Astrocyte of the spinal cord (primary cell): ENCODE measurements at places on chromosomes 16 and 17.

DNA sequence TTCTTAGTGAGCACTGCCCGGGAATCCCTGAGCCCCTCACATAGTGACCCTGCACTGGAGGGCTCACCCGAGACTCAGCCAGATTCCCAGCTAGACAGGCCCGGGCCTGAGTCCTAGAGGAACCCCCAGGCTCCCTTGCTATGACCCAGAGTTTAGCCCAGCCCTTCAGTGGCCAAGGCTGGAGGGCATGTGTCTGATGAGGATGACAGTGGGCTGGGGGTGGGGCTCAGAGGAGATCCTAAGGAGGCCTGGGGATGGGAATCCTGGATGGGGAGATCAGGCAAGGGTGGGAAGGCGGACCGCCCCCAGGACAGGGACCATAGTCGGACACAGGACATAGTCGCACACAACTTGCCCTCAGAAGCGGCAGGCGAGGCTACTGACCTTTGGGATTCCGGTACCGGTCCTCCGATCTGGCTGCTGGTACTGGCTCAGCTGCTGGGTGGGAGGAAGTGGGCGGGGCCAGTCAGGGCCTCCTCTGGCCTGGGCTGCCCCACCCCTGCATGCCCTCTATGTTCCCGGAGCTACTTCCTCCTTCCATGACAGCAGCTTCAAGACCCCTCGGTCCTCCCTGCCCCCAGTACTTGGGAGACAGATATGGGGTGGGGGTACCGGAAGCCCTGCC lies 1.1 kb downstream of the CD79B start:
- DNase-seq, result no peak

DNA sequence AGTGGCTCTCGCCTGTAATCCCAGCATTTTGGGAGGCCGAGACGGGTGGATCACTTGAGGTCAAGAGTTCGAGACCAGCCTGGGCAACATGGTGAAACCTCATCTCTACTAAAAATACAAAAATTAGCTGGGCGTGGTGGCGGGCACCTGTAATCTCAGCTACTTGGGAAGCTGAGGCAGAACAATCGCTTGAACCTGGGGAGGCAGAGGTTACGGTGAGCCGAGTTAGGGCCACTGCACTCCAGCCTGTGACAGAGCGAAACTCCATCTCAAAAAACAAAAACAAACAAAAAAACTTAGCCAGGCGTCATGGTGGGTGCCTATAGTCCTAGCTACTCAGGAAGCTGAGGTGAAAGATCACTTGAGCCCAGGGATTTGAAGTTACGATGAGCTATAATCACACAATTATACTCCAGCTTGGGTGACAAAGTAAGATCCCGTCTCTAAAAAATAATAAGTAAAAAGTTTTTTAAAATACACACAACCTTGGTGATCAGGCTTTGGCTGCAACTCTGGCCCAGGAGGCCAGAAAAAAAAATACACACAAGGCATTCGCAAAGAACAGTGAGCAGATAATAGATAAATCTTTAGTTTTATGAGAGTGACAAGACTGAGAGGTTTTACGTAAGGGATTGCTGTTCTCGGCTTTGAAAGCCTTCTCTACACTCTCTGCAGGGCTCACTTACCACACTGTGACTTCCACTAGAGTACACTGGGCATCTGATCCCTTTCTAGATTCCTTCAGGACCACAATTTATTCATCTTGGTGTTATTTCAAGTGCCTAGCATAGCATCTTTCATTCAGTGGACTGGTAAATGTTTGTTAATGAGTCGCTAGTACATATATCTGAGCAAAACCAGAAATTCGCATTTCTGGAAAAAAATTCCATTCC lies 5.9 kb downstream of the GSPT1 start:
- peak; percentile 61 for DNase-seq

GRCh38 chr17:55692276-55692675 lies 30.4 kb downstream of the TMEM100 start:
- no peak for DNase-seq

DNA sequence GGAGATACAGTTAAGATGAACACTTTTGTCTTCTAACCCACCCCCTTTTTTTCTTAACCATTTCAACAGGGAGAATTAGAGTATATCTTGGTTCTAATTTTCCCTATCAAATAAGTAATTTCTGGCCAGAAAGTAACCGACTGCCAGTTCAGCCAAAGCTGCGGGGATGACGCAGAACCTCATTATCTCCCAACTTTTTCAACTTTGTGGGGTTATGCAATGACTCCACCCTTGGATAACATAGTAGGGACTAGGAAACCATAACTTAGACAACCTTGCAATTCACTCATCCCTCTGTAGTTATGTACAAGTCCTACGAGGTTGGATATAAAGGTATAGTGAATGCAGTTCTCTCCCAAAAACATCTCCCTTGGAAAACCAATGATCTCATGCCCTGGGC lies 184.0 kb downstream of the ZNF18 start:
- no peak for DNase-seq

- no peak for DNase-seq
These were observed 5.5 kb downstream of the MFSD6L start for GRCh38 chr17:8793649-8794048.

DNA sequence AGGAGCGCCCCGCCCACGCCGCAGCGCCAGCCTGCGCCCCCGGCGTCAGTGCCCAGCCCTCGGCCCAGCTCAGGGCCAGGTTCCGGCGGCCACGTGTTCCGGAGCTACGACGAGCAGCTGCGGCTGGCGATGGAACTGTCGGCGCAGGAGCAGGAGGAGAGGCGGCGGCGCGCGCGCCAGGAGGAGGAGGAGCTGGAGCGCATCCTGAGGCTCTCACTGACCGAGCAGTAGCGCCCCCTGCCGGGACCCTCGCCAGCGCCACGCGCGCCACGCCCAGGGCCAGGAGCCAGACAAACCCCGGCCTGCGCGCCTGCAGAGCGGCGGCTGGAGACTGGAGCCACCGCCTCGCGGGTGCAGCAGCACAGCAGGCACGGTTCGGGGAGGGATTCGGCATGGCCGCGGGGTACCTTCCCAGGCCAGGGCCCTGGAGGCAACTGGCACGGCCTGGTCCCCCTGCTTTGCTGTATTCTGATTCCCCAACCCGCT lies 9.3 kb downstream of the CORO6 start:
- DNase-seq, result peak; percentile 86

DNA sequence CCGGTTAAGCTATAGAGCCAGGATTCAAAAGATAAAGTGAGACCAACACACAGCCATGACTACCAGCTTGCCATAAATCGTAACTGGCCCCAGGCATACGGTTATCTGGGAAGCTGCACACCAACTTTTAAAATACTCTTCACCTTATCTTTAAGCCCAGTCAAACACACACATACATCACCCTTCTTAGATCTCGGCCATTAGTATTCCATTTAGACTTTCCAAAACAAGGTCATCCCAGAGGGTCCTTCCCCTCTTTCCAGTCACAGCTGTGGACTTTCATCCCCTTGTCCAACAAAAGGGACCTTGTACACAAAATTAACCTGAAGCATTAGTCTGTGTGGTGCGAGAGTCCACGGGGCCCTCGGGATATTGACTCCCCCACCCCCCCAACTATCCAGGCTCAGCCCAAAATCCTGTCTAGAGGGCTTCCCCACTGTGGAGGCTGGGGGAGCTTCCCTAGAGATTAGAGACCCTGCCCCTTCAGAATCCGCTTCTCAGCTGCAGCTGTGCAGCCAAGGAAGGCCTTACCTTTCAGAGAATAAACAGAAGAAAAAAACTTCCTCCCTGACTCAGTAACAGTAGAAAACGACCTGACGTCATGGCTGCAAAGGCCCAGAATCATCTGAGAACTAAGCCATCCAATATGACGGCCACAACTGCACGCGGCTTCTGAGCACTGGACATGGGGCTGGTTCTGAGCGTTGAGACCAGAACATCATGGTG lies 9.9 kb downstream of the ZFHX3 start:
- DNase-seq, result no peak
